ENCODE measurements at places on chromosomes 1 and 21.

- no peak for DNase-seq
These were observed 196.0 kb downstream of the RPS6KC1 start for GRCh38 chr1:213247038-213247437.

- DNase-seq = no peak
These were observed 30.5 kb downstream of the EEIG2 start for GRCh38 chr1:108590441-108590840.

- DNase-seq = no peak
These were observed 48.8 kb downstream of the LAMC2 start for GRCh38 chr1:183234660-183235476.

DNA sequence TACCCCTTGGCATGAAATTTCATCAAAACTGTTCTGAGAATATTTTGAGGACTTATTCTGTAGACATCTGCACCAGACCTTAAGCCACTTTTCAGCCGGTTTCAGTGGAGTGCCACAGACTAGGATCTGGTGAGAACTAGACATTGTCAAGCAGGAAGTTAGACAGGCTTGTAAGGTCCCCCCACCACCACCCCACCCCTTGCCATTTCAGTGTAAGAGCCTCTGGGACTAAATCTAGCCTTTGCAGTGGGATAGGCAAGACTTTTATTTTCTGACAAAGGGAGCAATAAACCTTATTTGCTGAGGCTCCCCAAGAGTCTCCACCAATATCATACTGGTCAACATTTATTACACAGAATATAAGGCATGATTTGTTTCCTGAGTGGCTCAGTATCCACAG, 77.9 kb upstream of the EXO1 start:
- no peak for DNase-seq

DNA sequence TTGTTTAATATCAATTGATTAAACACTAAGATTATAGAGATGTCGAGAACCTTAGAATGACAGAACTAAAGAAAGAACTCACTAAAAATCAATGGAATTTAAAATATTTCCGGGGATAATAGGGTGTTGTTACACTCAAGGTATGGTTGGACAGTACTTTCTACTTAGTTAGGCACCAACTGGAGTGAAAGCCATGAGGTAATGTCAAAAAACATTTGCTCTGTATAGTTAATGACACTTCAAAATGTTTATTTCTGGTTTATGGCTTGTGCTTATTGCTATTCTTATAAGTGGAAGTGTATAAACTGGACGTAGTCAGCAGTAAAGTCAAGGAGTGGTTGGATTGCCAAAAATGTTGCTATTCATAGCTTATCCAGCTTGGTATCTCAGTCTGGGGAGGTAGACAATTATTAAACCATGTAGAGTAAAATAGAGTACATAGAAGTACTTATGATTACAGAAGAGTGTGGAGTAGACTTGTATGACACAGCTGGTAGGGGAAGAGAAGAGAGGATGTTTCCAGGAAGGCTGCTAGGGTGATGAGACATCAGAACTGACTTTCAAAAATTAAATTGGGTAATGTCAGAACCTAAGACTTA, 56.5 kb upstream of the BMP8A start:
- no peak for DNase-seq

GRCh38 chr1:114208714-114209113, 55.0 kb upstream of the SYT6 start:
- no peak for DNase-seq

- no peak for DNase-seq
These were observed 71.6 kb downstream of the SH3BGR start for GRCh38 chr21:39523399-39523798.

- DNase-seq = no peak
These were observed 36.3 kb downstream of the PTGFRN start for GRCh38 chr1:116945996-116946395.

DNA sequence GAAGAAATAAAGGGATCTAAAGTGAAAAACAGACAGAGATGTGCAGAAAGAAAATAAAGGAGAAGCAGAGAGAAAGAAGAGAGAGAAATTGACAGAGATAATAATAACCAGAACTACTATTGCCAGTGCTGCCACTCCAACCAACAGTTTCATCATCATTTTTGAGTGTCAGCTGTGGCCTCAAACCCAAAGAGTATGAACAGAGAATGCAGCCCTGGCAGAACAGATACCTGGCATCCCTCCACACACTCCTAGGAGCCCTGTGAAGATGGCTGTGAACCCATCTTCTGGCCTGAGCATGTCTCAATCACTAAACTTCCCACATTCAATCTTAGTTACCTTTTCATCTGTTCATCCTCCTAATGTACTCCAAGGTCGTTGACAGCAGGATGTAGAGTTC, 385.8 kb upstream of the NFIA start:
- DNase-seq = no peak

DNA sequence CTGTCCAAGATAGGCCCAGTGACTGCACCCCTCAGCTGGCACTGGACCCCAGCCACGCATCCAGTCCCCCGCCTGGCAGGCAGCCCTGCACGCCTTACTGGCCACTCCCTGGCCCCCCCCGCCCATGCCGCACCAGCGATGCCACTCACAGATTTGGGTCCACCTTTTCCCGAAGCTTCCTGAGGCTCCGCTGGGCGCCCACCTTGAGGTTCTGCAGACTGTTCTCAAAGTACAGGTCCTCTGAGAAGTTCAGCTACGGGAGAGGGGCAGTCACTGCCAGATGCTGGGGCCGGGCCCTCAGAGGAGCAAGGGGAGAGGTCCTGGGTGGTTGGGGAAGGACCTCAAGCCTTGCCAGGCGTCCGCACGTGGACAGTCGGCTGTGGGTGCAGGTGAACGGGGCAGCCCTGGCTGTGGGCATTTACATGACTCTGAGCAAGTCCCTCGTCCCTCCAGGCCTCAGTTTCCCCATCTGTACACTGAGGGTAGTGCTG, 8.1 kb downstream of the PRXL2B start:
- no peak for DNase-seq

DNA sequence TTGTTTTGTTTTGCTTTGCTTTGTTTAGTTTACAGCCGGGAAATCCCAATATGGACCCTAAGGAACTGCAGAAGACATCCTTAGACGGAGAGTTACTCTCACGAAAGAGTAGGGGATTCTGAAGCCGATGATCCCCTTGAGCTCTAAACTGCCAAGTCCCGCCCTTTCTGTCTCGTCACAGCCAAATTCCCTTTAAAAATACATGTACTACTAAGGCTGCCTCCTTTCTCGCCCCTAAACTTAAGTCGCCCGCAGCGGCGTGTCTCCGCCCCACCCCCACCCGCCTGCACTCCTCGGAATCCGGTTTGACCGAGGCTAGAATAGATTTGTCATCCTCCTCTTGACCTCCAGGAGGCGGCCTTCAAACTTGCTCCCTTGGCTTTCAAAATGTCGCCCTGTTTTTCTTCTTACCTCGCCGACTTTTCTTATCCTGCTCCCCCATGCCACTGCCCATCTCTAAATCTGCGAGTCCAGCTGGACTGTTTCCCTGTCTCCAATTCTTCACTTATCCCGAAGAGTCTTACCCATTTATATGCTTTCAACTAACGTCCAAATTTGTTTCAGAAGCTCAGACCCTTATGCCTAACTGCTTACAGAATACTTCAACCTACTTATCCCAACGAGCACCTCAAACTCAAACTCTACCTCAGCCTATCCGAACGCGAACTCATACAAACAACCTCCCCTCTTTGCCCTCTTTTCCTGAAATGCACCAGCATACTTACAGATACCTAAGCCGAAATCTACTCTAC, 10.9 kb upstream of the BOLA1 start:
- DNase-seq = no peak

DNA sequence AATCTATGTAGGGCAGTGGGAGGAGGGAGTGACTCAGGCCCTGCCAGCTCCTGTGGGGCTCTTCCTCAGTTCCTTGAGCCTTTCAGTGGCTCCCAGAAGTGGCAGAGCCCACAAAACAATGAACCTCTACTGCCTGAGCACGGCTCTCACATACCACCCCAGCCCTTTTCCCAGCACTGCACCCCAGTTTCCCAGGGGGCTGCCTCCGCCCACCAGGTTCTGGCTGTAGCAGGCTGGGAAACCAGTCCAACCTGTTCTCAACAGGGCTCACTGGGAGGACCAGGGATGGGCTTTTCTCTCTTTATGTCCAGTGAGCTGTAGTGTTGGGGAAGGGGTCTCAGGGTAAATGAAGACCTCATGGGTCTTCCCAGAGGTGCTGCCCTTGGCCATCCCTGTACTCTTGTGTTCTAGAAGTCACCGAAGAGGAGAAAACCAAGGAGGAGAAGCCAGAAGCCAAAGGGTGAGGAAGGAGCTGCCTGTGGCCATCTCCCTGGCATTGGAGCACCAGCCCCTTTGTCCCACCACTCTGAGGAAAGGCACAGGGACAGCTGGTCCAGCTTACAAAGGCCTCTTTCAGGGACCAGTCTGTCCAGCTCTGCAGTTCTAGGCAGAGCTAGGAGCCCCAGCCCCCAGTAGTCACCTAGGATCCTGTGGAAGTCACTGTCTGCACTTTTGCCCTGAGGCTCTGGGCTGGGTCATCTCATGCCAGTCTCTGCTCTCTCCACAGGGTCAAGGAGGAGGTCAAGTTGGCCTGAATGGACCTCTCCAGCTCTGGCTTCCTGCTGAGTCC, 3.5 kb downstream of the MARCKSL1 start:
- DNase-seq = no peak

- no peak for DNase-seq
These were observed 2.4 kb upstream of the FCGR2A start for GRCh38 chr1:161502641-161503393.

DNA sequence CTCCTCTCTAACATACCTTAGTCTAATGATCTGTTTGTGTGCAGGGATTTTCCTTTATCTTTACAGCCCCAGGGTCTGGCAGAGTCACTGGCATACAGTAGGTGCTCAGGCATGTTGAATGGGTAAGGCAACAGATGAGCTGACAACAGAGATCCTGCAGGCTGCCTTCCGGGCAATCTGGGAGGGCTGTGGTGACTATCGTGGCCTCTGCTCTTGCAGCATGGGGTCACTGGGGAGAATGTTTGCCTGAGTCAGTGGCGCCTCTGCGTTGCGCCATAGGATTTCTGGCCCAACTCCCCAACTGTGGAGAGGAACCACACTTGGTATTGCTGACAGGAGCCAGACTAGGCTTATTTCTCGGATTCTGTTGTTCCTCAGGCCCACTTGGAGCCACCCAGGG, 93.8 kb downstream of the LAMC2 start:
- no peak for DNase-seq

DNA sequence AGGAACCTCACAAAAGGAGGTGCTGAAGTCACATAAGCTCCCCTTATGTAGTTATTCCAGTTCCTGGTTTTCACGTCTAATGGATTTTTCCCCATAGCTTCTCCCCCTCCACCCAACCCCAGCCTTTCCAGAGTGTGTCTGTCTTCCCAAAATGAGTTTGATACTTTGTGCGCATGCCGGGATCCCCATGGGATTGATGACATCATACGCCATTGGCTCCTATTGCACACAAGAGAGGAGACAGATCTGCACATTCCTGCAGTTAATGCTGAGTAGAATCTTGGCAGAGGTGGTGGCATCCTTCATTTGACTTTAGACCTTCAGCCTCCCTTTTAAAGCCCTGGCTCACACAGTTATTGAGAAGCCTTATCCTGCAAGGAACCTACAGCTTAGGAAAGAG, 71.4 kb downstream of the DDR2 start:
- DNase-seq = no peak

DNA sequence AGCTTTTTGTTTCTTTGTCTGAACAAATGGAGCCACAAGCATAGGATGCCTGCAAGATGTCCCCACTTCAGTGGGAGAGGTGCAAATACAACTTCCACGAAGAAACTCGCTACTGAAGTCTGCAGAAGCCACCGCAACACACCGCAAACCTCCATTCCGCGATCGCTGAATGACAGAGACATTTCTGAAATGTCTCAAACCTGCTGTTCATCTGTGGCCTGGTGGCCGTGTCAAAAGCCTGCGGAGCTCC, 1.0 kb downstream of the TP53BP2 start:
- DNase-seq = no peak

GRCh38 chr1:211492511-211493132, 660 bp upstream of the RD3 start:
- no peak for DNase-seq

GRCh38 chr1:58108783-58109182, 437.7 kb downstream of the OMA1 start:
- DNase-seq = no peak

DNA sequence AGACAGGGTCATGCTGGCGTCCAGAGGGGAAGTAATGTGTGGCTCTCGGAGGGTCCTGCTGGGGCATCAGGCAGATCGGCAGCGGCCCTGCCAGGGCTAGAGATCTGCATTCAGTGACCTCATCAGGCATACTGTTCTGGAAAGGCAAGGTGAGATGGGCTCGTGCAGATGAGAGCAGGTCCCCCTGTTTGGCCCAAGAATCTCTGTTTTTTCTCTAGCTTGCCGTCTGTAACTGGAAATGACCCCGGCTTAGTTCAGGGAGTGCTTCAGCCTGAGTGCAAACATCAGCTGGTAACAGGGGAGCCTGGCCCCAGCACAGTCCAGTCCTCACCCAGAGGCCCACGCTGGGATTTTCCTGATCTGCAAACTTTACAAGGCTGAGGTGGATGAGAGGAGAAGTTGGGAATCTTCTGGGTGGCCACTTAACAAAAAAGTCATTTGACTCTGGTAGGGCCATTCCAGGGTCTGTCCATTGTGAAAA, 2.1 kb downstream of the FAM163A start:
- no peak for DNase-seq

DNA sequence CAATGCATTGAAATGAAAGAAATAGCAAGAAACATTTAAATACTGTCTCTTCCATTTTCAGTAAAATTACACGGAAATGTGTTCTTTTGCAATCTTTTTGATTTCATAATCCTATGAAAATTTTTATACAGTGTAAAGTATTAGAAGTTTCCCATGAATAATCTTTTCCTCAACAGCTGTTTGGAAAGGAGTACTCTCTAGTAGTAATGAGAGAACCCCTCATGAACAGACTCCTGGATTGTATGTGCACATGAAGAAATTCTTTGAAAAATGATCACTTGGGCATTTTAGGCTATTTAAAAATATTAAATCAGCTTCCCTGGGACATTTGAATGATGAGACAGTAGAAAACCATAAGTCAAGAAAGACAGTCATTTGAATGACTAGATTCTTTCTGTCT, 64.4 kb downstream of the LHX9 start:
- no peak for DNase-seq

- no peak for DNase-seq
These were observed 48.7 kb upstream of the COL18A1 start for GRCh38 chr21:45356251-45356650.

GRCh38 chr21:42387843-42388340, 8.0 kb downstream of the TMPRSS3 start:
- DNase-seq = no peak

- no peak for DNase-seq
These were observed 25.7 kb downstream of the JMJD4 start for GRCh38 chr1:227709451-227709850.

Data from D721Med (cell line).